BJ (cell line): ENCODE measurements at places on chromosomes 6 and 20.

GRCh38 chr20:13913131-13913530, 77.3 kb downstream of the SEL1L2 start:
- DNase-seq = no peak

DNA sequence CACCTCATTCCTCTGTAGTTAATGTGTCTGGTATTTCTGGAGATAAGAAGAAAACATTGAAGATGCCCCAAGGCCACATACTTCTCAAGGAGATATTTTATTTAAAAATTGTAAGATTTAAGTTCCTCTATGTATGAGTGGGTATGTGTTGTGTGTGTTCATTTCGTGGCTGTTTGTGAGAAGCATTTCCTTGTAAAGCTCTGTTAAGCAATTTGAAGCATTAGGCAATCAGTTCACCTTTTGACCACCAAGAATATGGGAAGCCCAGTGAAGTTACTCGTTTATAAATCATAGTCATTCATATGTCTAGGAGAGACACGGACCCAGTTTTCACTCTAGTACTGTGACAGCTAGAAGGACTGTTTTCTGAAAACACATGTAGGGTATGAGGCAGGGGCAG, 717.6 kb upstream of the MAP3K7 start:
- DNase-seq = no peak

- no peak for DNase-seq
Measured at GRCh38 chr6:30615958-30616810, 859 bp downstream of the PPP1R10 start.

- DNase-seq = no peak
Measured at GRCh38 chr20:44615876-44616603, 33.7 kb downstream of the PKIG start.

DNA sequence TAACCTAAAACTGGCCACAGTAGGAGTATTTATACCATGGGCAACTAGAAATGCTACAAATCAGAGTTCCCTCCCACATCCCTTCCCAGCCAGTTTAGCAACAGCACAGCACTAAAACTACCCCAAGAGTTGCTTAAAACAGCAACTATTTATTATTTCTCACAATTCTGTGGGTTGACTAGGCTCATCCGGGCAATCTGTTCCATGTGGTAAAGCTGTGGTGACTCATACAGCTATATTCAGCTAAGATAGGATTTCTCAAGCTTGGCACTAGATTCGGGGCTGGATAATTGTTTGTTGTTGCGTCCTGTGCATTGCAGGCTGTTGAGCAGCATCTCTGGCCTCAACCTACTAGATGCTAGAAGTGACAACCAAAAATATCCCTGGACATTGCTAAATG, 8.6 kb upstream of the HECA start:
- DNase-seq = peak; percentile 62

- DNase-seq = no peak
Measured at GRCh38 chr6:54784011-54784410, 62.6 kb upstream of the FAM83B start.

- DNase-seq = no peak
Measured at GRCh38 chr6:106426250-106426970, 65.9 kb downstream of the CRYBG1 start.

- no peak for DNase-seq
Measured at GRCh38 chr20:47038566-47039560, 144.2 kb downstream of the EYA2 start.

DNA sequence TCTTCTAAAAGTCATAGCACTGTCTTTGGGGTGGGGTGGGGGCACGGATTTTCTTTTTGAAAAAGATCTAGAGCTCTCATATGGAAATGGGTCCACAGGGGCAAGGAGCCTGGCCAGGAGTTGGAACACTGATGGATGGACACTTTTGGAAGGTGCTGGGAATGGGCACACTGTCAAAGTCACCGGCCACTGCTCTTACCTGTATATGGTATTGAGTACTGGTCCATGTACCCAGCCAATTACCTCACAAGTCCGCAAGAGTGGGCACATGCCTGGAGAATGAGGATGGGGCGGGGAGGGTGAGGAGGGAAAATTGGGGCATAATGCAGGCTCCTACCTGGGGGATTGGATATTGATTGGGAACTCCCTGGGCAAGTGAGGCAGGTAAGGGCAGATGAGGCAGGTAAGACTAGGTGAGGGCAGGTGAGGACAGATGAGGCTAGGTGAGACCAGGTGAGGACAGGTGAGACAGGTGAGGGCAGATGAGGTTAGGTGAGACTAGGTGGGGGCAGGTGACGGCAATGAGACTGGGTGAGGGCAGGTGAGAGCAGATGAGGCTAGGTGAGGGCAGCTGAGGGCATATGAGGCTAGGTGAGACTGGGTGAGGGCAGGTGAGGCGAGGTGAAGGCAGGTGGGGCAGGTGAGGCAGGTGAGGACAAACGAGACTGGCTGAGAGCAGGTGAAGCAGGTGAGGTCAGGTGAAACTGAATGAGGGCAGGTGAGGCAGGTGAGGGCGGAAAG, 167.9 kb downstream of the NRN1 start:
- no peak for DNase-seq
